ENCODE measurements at places on chromosomes 13 and 19.

GRCh38 chr13:23081220-23081619 is 99.6 kb upstream of the SGCG start:
- no peak for DNase-seq

- DNase-seq: no peak
These were observed 99.5 kb downstream of the SIPA1L3 start for GRCh38 chr19:38006361-38007045.

GRCh38 chr13:77417897-77418296 is 91.0 kb upstream of the MYCBP2 start:
- no peak for DNase-seq

DNA sequence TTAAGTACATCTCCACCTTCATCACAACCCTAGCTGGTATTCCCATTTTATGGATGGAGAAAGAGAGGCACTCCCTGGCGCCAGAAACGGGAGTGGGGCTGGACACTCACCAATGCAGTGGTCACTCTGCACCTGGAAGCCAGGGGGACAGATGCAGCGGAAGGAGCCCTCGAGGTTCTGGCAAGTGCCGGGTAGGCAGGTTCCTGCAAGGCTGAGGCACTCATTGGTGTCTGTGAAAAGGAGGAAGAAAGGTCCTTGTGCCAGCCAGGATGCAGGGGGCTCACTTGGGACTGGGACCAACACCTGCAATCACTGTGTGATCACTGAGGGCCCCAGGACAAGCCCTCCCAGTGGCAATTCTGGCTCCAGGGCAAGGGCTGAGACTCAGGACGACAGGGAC is 41.8 kb downstream of the CCL25 start:
- no peak for DNase-seq

GRCh38 chr13:88622362-88622973 is 951.3 kb downstream of the SLITRK5 start:
- DNase-seq: peak; percentile 33

GRCh38 chr19:3591876-3592613 is 6.8 kb downstream of the GIPC3 start:
- no peak for DNase-seq

DNA sequence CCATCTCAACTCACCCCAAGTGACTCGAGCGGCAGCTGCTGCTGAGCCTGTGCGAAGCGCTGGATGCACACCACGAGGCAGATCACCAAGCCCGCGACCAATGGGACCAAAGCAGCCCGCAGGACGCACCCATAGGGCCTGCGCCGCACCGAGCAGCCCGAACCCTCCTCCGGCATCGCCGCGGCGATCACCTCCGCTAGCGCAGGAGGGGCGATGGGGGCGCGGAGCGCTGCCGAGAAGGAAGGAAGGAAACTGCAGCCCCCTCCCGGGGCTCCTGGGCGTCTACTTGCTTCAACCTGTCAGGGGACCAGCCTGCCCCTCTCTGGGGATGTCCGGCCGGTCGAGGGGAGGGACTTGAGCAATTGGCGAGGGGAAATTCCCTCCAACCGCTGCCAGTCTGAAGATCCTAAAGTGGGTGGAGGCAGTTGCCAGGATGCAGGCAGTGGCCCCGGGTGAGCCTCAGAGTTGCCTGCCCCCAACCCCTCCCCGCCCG is at the start of gene CD70:
Gene CD70 (minus strand): TSS at position 324 of the 493 bp plus-strand sequence. CDS start 148 bp downstream, at position 176.
- peak; percentile 70 for DNase-seq

DNA sequence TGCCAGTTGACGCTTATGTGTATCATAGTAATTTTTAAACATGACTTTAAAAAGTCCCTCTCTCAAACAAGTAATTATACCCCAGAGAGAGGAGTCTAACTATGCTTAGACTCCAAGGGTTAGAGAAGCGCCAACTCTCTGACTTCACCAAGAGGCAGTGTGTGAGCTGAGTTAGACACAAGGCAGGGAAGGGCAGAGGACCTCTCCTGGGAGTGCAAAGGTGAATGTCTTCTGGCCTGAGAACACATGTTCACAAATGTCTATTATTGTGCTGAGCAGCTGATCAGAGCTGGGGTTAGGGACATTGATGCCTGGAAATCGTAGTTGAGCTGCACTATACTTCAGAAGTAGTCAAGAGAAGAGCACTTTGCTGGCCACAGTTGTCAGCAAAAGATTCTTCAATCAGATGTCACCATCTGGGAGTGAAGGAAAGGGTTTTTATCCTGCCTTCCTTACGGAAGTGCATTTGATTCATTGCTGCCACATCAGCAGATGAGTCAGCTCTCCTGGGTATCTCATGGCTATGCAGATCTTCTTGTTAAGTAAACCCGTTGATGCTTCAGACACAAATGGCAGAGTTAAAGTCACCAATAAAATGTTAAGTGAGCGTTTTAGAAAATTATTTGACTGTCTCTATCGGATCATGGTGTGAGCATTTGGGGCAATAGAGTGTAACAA is 283.2 kb upstream of the ARGLU1 start:
- DNase-seq: no peak

DNA sequence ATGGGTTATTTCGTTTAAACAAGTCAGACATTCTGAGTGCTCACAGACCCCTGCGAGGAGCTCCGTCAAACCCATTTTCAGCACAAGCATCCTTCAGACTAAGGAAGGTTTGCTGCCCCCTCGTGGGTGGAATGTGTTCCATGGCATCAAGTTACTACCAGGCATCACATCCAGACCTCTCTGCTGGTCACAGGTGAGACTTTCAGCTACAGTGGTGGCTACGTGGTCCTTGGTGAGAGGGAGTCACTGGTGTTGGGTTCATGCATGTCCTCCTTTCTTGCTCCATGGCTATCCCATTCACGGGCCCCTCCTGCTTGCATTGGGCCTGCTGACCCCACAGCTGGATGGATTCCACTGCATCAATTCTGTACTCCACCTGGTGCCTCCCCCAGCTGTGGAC is 9.1 kb upstream of the LILRB5 start:
- DNase-seq: peak; percentile 77

- DNase-seq: no peak
These were observed 10.3 kb downstream of the AKT2 start for GRCh38 chr19:40274585-40275544.

DNA sequence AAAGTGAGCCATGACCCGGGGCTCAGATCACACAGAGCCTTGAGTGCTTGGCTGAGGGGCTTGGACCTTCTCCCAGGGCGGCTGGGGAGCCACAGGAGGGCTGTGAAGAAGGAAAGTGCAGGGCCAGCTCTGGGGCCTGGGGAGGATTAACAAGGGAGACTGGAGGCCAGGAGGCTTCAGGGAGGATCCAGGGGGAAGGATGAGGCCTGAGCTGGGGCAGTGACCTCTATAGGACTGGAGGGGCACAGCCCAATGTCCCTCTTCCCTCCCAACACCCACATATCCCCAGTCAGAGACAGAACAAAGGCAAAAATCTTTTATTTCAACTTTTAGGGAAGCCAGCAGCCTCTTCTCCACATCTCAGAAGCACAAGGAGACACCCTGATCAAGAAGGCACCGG is 4.7 kb upstream of the SLC17A7 start:
- DNase-seq: no peak

- DNase-seq: no peak
These were observed 37.0 kb downstream of the SLC25A30 start for GRCh38 chr13:45381196-45381595.

- peak; percentile 81 for DNase-seq
These were observed 6.7 kb downstream of the ZBTB32 start for GRCh38 chr19:35710784-35711723.

DNA sequence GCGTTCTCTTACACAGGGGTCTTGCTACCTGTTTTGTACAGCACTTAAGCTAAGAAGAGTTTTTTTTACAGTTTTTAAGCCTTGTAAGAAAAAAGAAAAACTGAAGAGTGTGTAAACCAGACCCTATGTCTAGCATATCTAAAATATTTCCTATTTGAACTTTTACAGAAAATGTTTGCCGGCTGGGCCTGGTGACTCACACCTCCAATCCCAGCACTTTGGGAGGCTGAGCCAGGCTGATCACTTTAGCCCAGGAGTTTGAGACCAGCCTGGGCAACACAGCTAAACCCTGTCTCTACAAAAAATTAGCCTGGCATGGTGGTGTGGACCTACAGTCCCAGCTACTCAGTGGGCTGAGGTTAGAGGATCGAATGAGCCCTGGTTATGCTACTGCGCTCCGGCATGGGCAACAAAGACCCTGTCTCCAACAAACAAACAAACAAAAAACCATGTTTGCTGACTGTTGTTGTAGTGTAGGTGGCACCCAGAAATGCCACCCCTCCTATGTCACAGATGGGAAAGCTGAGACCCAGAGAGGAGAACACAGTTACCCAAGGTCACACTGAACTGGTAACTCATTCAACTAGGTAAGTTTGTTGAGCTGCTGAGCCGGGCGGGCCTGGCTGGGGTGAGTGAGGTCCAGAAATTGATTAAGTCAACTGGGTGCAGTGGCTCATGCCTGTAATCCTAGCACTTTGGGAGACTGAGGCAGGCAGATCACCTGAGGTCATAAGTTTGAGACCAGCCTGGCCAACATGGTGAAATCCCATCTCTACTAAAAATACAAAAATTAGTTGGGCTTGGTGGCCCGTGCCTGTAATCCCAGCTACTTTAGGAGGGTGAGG is 1.9 kb upstream of the VASP start:
- DNase-seq: no peak

DNA sequence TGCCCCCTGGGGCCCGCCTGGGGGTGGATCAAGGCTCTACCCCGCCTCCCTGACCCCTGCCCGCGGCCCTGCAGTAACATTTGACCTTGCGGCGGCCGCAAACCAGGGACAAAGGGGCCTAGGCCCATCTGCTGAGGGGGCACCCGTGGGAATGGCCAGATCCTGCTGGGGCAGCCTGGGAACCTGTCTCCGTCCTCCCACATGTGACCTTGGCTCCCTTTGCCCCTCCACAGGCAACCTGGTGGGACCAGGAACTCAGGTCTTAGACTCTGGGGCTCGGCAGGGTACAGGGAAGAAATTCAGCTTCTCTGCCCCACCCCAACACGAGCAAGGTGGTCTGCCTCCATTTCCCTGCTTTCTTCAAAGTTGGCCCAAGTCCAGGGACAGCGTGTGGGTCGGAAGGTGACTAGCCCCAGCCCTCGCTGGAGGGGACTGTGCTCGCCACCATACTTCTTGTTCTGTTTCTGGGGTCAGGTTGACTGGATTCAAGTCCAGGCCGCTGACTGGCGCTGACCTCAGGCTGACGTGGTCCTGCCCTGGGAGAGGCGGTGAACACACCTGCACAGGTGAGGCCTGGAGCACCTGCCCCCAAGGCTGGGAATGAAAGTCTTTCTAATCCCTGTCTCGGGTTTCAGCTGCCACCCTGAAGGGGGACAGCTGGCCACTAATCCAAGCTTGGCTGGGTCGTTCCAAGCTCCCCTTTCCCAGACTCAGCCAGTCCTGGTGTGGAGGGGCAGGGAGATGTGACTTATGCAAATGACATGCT is 2.5 kb upstream of the NR2F6 start:
- no peak for DNase-seq

DNA sequence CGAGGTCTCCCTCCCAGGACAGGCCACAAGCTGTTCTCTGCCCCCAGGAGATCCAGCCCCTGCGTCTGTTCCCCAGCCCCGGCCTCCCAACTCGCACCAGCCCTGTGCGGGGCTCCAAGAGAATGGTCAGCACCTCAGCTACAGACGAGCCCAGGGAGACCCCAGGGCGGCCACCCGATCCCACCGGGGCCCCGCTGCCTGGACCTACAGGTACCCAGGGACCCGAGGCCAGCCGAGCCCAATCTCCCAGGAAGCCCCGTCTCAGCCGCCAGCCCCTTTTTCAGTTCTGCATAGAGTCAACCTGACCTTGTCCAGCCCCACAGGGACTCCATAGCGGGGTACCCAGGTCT is 5.9 kb downstream of the PNPLA6 start:
- DNase-seq: no peak

DNA sequence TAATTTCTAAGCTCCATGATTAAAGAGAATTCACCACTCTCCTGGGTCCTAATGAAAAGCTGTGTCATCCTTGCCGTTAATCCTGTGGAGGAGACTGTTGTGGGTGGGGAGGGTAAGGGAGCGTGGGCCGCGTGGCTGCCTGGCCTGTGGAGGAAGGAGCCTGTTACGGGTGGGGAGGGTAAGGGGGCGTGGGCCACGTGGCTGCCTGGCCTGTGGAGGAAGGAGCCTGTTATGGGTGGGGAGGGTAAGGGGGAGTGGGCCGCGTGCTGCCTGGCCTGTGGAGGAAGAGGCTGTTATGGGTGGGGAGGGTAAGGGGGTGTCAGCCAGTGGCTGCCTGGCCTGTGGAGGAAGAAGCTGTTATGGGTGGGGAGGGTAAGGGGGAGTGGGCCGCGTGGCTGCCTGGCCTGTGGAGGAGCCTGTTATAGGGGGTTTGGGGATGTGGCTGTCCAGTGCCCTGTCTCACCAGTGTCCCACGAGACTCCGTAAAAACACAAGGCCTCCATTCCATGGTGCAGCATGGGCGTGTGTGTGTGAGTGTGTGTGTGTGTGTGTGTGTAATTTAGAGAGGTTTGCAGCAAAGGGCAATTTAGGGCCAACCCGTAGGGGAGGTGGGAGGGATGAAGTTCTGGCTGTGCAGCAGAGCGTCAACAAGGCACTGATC is 15.6 kb upstream of the DCUN1D2 start:
- DNase-seq: no peak

DNA sequence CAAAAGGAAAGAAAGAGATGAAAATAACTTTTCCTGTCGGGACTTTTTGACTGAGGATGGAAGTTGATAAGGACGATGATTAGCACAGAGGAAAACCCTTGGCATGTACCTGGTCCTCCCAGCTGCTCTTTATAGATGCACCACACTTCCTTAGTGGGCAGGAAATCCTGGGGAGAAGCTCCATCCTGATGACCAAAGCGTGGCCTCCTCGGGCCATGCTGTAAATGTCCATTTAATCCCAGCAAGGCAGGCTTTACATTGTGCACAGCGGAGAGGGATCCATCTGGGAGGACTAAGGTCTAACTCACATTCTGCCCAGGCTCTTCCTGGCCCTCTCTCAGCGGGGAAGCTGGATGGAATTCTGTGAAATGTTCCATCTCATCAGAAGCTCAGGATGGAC is 113.5 kb downstream of the COL4A2 start:
- DNase-seq: no peak

- no peak for DNase-seq
These were observed at the start of gene TNFRSF19 for GRCh38 chr13:23570099-23570920. TNFRSF19 (plus strand) TSS chr13:23570412; CDS start chr13:23590184, 19,772 bp downstream.

DNA sequence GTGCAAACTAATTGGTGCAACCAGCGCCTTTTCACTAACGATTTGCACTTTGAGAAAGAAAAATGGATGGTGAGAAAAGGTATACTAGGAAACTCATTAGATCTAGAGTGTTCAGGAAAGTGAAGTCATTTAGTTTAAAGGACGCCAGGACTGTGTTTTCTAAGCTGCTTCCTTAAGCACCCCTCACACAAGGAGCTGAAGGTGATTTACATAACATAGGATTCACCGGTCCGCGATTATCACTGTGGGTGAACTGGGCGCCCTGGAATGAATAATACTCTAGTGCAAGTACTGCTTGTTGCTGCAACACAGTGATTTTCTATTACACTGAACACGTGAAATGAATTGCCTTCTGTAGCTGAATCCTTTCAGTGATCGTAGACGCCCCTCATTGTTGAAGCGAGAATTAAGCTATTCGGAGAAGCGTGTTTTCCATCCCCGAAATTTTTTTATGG is 2.6 kb upstream of the MAB21L1 start:
- DNase-seq: no peak

GRCh38 chr13:102868366-102868936 is 22.6 kb downstream of the ERCC5 start:
- DNase-seq: no peak

All from activated T-cell treated with anti-CD3 and anti-CD28 coated beads, Interleukin-2, amount 50 U/mL, for 24 hours (primary cell).